ENCODE measurements at places on chromosomes 3 and 15.

DNA sequence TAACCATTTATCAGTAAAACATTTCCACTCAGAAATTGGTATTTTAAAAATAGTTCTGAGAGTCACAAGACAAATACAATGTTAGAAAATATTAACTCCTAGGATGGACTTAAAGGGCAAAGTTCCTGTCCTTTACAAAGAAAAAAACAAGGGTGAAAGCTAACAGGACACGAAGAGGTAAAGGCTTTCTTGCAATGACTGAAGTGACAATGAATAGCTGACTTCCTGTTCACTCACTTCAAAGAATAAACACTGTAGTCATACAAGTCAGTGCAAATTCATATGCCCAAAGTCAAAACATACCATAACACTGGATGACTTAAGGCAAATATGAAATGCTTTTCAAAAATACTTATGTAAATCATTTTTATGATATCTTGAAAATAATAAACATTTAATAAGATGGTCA is 1389.8 kb upstream of the ALCAM start:
- DNase-seq, result no peak

GRCh38 chr3:105959851-105960250 is 91.0 kb upstream of the CBLB start:
- no peak for DNase-seq

DNA sequence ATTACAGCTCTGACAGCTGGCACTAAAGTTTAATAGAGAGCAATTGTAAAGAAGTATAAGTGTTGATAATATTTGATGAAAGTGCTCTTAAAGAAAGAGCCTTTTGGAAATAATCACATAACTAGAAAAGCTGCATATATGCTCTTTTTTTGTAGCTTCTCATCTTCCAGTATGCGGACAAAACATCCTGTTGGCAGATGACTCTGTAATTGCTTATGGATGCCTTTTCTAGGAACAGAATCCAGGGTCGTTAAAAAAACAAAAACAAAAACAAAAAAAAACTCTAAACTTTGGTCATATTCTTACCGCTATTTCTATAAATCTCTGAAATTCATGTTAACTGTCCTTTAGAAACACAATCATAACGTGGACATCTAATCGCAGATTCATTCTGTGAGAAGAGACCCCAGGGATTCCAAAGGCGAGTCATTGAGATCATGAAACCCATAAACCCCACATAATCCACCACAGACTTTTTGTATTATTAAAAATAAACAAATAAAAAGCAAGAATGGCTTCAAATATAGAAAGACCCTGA is 109.8 kb downstream of the EPHA3 start:
- DNase-seq, result no peak

GRCh38 chr3:176293276-176293675 is 904.0 kb downstream of the TBL1XR1 start:
- no peak for DNase-seq

DNA sequence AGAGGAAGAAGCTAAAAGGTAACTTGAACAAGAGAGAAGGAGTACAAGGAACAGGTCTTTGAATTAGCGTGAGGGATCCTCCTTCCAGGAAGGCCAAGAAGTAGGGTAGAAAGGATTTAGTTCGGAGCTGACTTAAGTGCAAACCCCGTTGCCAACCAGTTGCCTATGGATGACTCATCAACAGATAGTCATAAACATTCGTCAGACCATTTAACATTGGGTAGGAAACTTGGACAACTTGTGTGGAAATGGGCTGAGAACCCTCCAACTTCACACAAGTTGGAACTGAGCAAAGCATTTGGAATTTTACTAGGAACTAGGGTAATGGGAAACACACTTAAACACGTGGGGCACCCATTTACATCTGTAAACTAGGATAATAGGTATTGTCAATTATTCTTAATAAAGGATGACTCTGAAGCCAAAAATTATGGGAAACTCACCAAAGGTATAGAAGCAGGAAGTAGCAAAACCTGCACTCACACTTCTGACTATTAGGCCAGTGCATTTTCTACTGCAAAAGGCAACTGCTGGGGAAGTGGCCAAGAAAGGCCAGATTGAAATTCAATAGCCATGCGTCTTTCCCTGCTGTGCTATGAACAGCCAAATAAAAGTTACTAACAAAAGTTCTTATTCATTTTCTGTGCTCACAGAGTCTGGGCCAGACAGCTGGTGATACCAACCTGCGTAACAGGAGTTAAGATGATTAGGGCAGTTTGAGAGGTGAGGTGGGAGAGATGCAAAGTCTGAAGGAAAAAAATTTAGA is 174.5 kb upstream of the TMC3 start:
- no peak for DNase-seq

DNA sequence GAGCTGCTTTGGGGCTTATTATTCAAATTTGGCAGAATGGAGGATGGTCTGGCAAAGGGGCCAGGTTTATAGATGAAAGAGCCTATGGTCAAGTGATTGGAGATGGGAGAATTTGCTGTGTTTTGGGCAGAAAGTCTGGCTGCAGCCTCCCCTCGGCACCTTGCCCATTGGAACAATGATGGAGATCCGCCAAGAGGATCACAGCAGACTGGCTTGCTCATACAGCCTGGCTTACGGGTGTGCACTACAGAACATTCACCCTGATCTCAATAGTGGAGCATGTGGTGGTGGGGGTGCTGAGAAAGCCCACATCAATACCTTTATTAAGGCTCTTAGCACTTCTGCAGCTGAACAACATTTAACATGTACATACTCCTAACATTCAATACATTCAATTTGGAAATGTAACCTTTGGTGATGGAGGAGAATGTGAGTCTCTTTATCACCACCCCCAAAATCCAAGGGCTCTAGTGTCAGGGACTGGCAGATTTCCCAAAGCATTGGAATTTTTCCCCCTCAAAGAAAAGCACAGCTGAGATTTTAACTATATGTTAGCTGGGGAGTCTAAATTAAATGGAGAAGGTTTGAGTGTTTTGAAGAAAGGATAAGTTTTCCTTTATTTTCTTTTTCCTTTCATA is 118.4 kb upstream of the TMC3 start:
- no peak for DNase-seq

DNA sequence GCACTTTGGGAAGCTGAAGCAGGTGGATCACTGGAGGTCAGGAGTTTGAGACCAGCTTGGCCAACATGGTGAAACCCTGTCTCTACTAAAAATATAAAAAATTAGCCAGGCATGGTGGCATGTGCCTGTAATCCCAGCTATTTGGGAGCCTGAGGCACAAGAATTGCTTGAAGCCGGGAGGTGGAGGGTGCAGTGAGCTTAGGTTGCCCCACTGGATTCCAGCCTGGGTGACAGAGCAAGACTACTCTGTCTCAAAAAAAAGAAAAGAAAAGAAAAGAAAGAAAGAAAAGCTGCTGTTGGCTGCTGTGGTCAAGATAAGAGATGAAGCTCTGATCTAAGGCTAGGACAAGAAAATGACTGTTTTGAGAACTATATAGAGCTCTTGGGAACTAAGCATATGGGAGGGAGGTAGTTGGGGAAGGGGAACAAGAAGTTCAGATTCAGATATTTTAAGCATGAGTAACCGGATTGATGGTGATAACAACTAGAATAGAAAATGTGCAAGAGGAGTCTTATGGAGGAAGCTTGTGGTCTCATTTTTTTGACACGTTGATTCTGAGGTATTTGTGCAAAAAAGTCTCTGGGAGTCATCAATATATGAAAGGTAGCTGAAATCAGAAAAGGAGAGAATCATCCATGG is 25.7 kb downstream of the DNAH12 start:
- no peak for DNase-seq

DNA sequence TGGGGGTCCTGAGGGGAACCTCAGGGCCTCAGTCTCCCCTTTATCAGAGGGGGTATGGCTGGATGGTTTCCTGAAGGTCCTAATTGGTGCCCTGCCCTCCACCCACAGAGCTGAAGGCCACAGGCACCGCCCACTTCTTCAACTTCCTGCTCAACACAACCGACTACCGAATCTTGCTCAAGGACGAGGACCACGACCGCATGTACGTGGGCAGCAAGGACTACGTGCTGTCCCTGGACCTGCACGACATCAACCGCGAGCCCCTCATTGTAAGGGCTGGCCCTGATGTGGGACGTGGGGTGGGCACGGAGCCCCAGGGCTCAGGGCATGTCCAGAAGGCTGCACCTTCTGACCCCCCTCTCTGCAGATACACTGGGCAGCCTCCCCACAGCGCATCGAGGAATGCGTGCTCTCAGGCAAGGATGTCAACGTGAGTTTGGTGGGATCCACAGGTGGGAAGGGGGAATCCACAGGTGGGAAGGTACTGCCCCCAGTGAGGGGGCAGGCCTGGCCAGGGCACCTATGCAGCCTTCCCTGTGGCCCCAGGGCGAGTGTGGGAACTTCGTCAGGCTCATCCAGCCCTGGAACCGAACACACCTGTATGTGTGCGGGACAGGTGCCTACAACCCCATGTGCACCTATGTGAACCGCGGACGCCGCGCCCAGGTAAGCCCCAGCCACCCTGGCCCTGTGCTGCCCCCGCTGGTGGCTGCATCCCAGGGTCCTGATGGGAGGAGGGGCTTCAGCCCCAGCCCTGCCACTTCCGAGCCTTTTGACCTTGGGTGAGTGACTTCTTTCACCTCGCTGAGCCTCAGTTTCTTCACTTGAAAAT is 17.5 kb upstream of the GNAT1 start:
- DNase-seq, result no peak

DNA sequence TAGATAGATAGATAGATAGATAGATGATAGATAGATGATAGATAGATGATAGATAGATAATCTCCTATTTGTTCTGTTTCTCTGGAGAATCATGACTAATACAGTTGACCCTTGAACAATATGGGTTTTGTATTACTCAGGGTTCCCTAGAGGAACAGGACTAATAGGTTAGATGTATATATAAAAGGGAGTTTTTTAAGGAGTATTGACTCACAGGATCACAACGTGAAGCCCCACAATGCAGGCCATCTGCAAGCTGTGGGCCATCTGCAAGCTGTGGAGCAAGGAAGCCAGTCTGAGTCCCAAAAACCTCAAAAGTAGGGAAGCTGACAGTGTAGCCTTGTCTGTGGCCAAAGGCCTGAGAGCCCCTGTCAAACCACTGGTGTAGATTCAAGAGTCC is 67.6 kb downstream of the PYDC2 start:
- no peak for DNase-seq

- no peak for DNase-seq
These were observed 3.7 kb downstream of the SSR3 start for GRCh38 chr3:156551261-156551660.

DNA sequence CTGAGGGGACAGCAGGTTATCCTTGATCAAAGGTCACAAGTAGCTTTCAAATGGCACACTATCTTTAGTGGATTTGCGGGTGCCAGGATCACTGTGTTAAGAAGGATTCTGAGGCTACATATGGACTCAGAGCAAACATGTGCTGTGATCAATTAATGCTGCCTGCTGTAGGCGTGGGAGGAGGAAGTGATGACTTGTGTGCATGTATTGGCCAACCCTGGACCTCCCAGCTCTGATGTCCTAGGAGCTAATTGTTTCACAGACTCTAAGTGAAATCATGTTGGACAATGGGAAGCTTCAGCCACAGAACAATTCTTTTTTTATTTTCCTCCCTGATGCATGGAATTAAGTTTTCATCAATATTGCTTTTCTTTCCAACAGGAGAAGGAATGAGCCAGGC is 24.4 kb downstream of the FAH start:
- no peak for DNase-seq

- no peak for DNase-seq
These were observed 131.6 kb downstream of the AQP9 start for GRCh38 chr15:58269455-58270414.

- DNase-seq, result no peak
These were observed 6.7 kb downstream of the FOXB1 start for GRCh38 chr15:60010858-60011257.

DNA sequence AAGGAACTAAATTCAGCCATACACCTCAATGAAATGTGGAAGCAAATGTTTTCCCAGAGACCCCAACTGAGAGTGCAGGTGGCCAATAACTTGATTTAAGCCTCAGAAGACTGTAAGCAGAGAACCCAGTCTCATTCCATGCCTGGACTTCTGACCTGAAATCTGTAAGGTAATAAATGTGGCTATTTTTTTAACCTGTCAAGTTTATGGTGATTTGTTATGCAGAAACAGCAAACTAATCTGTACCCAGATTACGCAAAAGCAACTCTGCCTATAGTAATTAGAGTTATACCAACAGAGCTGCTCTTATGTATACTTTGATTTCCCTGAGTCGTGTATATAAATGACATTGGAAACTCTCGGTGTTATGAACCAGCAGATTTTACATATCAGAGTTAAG is 534.0 kb upstream of the NAALADL2 start:
- no peak for DNase-seq

- DNase-seq, result no peak
These were observed 125.9 kb downstream of the SST start for GRCh38 chr3:187544326-187544725.

- DNase-seq, result no peak
These were observed at the start of gene MEGF11 for GRCh38 chr15:66253418-66254088. Gene MEGF11 (minus strand): TSS chr15:66253750. CDS start chr15:66128403, 125,347 bp downstream.

DNA sequence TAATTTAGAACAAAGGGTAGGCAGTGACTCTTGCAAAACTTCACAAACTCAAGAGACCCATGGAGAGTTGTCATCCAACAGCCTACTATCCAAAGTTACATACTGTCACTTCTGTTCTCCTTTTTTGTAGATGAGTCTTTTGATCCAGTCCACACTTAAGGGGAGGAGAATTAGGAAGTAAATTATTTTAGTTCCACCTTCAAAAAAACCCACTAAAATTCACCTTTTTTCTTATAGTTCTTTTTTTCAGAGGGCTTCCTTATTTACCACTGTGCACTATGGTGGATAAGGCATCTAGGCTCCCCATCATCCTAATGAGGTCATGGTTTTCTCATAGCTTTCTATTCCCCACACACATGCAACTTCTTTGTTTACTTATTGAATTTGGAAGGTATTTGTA is 8.6 kb upstream of the TCAIM start:
- no peak for DNase-seq

GRCh38 chr3:45042162-45042561 is 16.1 kb downstream of the CLEC3B start:
- no peak for DNase-seq

DNA sequence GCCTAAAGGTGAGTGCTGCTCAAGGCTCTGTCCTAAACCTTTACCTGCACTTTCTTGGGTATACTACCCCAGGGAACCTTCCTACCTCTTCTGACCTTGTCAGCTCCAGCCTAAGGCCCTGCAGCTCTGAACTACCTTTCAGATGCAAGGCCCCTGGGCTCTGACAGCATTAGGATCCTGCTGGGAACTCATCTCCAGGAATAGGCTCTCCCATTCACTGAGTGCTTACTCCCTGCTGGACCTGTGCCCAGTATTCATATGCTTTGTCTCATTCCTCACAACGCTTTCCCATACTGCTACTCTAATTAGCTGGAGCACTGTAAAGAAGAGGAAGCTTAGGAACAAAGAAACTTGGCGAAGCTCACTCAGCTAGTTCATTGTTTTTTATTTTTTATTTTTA is 53.8 kb upstream of the RAB6B start:
- no peak for DNase-seq

DNA sequence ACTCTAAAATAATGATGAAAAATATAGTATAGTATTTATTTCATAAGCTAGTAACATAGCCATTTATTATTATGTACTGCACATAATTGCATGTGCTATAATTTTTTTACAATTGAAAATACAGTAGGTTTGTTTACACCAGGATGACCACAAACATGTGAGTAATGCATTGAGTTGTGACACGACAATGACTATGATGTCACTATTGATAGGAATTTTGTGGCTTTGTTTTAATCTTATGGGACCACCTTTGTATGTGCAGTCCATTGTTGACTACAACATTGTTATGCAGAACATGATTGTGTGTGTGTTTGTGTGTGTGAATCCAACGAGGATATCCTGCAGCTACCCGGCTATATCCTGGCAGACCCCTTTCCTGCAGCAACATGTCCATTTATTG is 372.2 kb upstream of the MCTP2 start:
- DNase-seq, result no peak
